ENCODE measurements at places on chromosomes 12 and 14.

DNA sequence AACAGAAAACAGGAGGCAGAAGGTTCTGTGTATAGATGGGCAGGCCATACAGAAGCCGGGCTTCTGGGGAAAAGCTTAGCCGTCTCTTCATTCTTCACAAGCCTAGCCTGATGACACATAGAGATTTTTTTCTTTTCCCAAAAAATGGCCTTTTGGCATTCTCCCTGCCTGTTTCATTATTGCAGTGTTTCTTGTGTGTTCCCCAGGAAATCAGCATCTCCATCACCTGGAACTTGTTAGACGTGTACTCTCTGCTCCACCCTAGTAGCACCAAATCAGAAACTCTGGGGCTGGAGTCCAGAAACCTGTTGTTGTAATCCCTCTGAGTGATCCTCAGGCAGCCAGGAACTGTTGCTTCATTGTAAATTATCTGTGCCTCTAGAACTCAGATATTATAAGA lies 388.1 kb downstream of the CCDC91 start:
- no peak for DNase-seq

DNA sequence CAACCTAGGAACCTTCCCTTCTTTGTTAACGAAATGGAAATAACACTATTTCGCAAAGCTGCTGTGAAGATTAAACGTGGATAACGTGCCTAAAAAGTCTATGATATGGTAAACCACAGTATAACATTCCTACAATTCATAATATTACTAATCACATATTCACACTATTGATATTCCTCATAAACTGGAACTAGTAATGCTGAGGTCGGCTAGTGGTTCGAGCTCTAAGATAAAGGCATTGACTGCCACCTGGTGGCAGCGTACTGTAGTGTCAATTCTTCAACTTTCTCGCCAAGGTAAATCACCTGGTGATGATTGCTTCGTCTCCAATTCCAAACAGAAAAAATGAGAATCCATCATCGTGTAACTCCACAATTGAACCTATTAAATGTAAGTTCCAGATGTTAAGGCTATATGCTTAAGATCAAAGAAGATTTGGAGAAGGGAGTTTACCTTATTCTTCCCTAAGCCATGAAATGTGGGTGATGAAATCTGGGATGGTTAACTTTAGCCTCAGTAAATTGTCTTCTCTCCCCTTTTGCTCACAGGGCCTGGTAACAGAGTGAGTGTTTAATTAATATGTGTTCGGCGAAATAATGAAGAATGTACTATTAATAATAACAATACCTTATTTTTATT lies 197.5 kb upstream of the TMEM132C start:
- peak; percentile 53 for DNase-seq

GRCh38 chr14:54776361-54777001 lies 126.1 kb downstream of the GCH1 start:
- DNase-seq, result no peak

- no peak for DNase-seq
Measured at GRCh38 chr12:130706885-130707570, 9.1 kb downstream of the RIMBP2 start.

DNA sequence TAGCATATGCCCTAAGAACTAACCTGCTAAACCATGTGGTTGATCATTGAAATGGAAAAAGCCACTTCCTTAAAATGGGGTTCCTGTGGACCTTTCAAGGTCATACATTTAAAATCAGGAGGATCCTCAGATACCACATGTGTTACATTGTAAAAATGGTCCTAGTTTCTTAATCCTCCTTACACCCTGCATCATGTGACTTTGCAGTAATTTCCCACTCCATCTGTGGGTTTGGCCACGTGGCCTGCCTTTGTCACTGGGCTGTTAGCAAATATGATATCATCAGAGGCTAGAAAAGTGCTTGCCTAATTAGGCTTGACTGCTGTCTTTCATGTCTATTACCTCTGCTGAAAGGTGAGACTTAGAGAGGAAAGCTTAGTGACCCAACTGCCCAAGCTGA lies 70.7 kb downstream of the CMKLR1 start:
- DNase-seq, result peak; percentile 12

All from NCI-H524 (cell line).